ENCODE measurements at places on chromosomes 4 and X.
A peak's percentile ranks its signal among the peaks of the same experiment; 100 is the strongest.

GRCh38 chr4:129966175-129966574, 870.2 kb downstream of the C4orf33 start:
- no peak for DNase-seq

DNA sequence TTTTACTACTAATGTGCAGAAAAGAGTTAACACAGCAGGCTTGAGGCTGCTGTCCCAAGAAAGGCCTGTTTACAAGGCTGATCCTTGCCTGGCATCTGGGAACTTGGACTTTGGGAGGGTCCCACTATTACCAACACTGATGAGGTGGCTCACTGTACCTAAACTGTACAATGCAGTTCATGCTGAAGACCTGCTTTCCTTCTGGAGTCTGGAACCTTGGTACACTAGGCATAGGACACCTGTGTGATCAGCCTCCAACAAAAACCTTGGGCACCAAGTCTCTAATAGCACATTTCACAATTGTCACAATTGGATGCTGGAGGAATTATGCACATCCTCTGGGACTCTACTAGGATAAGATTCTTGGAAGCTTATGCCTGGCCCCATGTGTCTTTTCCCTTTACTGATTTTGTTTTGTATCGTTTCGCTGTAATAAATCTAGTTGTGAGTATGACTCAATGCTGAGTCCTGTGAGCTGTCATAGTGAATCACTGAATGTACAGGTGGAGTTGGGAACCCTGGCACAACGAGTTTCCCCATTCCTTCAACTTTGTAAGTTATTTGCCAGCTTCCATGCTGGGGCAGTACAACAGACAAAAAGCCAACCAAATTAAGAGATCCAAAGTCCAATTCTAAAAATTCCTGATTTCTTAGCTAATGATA, 45.9 kb downstream of the TEC start:
- no peak for DNase-seq

DNA sequence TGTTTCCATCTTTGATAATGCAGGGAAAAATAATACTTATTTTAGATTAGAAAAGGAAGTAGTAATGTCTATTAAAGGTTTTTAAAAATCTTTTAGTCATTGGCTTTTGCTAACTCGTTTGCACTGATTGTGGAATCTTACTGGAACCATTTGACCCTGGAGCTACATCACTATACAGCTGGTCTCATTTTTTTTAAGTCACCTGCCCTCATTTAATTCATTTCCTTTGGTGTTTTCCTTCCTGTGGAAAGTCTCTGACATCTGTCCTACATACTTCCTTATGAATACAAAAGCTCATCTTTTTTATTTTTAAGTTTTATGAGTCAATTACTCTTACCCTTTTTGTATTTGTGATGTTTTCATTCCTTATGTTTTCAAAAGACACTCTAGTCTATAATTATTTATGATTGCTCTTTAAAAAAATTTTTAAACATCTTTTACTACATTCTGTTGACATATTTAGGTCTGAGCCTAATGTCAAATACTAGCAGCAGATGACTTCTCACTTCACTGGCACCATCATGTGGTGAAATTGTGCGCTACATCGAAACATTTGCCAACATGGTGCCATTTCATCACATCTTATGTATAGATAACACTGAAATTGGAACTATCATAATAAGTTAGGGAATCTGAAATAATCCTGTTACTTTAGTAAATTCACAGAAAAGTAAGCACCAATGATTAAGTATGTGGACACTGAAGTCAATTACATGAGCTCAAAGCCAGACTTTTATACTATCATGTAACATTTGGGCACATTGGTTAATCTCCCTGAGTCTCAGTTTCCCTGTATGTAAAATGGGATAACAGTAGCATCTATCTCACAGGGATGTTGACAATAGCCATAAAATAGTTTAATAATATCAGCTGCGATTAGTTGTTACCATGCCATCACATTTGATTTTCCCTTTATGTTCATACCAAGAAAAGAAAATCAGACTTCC, 9.4 kb upstream of the MMAA start:
- DNase-seq, result peak; percentile 79

DNA sequence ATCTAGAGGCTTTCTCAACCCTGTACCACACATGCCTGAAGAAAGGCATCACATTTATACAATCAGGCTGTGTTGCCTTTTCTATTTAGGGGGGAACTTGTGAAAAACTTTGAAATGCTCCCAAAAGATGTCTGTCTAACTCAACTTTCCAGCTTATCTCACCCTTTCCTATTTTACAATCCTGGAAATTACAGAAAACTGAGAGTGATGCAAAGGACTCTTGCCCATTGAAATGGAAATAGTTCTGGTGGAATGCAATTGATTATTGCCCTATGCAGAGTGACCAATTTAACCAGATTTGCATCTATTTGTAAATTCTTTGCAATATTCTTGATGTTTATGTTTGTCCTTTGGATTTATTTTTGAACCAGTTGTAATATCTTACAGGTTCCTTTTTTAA, 77.3 kb downstream of the GALNT7 start:
- DNase-seq, result no peak
